ENCODE measurements at places on chromosomes 1 and 21.

DNA sequence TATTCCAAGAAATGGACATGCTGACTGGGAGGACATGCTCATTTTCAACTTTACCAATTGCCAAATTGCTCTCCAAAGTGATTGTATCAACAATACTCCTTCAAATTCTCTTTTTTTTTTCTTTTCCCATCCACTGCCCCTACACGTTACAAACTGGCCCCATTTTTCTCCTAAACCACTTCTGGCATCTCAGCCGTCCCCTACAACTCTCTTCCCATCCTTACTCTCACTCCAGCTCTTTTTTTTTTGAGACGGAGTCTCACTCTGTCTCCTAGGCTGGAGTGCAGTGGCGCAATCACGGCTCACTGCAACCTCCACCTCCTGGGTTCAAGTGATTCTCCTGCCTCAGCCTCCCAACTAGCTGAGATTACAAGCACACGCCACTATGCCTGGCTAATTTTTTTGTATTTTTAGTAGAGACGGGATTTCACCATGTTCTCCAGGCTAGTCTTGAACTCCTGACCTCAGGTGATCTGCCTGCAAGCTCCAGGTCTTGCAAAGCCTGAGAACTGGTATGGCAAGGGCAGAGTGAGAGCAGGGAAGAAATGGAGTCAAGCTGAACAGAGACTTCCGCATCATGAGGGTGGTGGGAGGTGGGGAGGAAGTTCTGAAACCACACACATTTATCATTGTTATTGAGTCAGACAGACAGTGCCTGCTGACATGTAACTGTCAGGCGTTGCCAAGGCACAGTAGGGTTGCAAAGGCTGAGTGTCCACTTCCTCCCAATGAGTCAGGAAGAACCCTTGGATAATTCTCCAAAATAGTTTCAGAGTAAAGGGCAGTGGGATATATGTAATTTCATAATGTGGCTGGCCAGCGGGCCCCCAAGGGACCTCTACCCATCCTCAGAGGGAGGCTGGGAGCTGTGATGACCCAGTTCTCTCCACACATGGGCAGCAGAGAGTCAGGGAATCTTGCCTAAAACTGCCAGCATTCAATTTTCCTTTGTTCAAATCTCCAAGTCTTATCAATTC lies 17.4 kb downstream of the CELA3A start:
- DNase-seq, result peak; percentile 95

DNA sequence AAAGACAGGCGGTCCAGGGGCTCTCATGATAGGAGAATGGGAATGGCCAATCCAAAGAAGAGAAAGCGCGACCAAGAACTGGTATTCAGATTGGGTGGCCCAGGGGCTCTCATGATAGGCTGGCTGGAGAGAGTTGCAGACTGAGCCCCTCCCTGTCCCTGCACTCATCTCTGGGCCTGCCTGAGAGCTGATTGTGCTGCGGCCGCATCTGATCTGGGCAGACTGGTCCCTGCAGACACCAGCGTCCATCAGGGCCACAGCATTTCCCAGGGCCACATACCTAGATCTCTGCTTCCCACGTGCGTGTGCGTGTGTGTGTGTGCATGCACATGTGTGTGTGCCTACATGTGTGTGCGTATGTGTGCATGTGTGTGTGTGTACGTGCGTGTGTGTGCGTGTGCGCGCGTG lies 30.4 kb upstream of the MAN1C1 start:
- no peak for DNase-seq

- DNase-seq, result no peak
These were observed 511.2 kb downstream of the USP25 start for GRCh38 chr21:16241016-16241415.

GRCh38 chr1:184870319-184870718 lies 104.0 kb downstream of the NIBAN1 start:
- DNase-seq, result no peak

GRCh38 chr1:161179698-161180097 lies 2.4 kb upstream of the B4GALT3 start:
- no peak for DNase-seq

GRCh38 chr1:64172458-64172983 lies 30.9 kb upstream of the UBE2U start:
- DNase-seq, result no peak

DNA sequence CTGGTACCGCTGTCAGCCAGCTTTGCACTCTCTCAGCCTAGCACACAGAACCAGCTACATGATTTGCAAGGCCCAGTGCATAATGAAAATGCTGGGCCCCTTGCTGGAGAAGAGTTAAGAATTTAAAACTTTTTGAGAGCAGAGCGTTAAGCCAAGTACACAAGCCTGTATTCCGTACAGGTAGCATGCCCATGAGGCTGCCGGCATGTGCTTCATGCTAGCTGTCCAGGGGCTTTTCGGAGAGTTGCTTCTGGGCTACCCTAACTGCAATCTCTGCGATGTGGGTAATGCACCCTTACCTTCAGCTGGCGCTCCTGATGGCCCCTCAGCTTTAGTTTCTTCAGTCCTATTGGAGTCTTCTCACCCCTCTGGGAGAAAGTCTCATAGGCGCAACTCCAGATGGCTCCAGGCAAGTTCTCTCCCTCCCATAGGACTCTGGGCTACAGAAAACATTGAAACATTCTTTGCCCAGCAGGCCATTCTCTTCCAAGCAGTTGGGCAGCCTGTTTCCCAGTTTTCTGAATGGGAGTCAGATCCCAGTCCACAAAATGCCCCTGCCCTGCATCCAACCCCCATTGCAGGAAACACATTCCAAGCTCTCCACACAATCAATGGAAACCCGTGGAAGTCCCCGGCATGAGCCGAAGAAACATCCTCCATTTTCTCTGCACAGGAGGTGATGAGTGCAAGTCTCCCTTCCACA lies 5.7 kb upstream of the AKT3 start:
- no peak for DNase-seq

All from HL-60 (cell line).